ENCODE measurements at places on chromosomes 2 and 18.

- DNase-seq = no peak
Observed at GRCh38 chr2:1656961-1657841, 87.1 kb downstream of the PXDN start.

- DNase-seq = no peak
Observed at GRCh38 chr2:198326431-198326830, 522.0 kb downstream of the PLCL1 start.

DNA sequence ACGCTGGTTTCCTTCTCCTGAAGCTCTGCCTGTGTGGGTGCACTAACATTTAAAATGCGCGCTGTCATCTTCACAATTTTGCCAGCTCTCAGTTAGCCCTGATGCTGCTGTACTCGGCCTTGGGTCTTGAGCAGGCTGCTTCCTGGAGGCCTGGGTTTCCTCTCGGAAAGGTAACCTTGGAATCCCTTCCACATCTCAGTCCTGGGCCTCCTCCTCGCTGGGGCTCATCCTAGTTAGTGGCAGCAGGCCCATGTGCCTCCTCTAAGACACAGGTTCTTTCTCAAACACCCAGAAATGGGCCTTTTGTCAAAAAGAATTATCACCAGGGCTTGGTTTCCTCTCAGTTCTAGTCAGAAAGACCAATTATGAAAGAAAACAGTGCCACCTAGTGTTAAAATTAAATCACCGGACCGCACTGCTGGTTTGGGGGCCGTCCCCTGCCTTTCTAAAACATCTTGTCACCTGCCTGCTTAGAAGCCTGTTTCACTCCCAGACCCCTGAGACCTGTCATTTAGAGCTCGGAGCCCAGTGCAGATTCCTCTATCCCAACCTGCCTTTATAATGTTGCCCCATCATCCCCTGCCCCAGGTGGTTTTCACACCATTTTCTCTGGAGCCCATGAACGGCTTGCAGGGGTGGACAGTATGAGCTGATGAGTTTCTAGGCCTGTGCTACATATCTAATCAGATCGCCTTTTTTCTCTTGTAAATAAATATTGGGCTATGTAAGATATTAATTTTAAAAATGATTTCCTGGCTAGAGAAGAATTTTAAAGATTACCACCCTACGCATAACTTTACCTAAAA is 42.4 kb downstream of the HK2 start:
- peak; percentile 23 for DNase-seq

- DNase-seq = no peak
Observed at GRCh38 chr2:144237108-144237507, 282.8 kb downstream of the ZEB2 start.

DNA sequence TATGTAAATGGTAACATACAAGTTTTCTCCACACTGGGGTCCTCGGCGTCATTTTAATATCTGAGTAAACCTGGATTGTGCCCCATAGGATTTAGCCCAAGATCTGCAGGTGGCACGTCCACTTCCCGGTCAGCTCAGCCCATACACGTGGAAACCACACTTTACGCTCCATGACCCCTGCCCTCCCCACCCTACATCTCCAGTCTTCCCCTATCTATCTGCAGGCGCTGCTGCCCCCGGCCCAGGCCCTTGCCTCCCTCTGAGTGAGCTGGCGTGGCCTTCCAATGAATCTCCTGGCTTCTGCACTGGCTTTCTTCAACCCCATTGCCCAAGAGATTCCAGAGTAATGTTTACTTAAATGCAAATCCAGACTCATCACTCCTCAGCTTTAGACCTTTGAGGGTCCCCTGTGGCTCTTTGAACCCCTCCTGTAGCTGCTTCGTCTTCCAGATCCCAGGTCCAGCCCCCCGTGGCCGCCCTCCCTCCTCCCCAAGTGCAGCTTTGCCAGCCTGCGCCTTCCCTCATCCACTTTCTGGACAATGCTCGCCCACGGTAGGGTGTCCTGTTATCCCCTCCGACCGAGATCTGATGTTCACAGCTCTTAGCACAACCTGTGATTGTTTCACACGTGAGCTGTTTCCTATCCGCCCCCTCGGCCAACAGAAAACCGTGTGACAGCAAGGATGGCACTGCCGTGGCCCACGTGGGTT is 421.4 kb upstream of the SALL3 start:
- DNase-seq = no peak

DNA sequence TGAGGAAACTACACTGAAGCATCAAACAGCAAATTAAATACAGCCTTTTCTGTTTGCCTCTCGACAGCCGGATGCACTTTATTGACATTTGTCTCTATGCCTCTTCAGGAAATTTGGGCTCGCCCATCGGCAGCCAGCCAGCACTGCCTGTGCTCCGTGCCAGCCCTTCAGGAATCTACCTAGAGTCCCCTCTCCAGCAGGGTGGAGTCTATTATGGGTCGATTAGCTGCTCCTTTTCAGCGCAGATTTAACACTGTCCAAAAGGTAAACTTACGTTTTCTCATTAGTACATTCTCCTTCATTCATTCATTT is 91.5 kb downstream of the MYCN start:
- DNase-seq = no peak

- DNase-seq = no peak
Observed at GRCh38 chr2:96574364-96574763, 37.8 kb downstream of the ARID5A start.

DNA sequence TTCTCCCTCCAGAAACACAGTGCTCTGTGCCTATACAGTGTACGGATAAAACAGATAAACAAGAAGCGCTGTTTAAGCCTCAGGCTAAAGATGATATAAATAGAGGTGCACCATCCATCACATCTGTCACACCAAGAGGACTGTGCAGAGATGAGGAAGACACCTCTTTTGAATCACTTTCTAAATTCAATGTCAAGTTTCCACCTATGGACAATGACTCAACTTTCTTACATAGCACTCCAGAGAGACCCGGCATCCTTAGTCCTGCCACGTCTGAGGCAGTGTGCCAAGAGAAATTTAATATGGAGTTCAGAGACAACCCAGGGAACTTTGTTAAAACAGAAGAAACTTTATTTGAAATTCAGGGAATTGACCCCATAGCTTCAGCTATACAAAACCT is 70.7 kb downstream of the TANK start:
- no peak for DNase-seq

GRCh38 chr2:28606986-28607441 is 111.2 kb downstream of the PLB1 start:
- no peak for DNase-seq

DNA sequence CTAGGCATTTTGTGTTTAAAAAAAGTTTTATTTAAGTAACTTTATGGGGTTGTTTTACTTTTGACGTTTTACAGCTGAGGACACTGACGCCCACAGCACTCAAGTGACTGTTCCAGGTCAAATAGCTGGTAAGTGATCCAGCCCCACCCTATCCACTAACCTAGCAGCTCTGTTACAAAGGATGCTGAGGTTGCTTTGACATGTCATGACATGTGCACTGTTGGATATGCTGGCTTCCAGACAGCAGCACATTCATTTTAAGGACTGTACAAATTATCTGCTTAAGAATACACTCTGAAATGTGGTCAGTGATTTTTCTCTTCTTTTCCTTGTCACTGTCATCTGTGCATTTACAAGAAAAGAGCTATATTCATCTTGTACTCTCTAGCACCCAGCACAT is 417.5 kb downstream of the ZEB2 start:
- no peak for DNase-seq

DNA sequence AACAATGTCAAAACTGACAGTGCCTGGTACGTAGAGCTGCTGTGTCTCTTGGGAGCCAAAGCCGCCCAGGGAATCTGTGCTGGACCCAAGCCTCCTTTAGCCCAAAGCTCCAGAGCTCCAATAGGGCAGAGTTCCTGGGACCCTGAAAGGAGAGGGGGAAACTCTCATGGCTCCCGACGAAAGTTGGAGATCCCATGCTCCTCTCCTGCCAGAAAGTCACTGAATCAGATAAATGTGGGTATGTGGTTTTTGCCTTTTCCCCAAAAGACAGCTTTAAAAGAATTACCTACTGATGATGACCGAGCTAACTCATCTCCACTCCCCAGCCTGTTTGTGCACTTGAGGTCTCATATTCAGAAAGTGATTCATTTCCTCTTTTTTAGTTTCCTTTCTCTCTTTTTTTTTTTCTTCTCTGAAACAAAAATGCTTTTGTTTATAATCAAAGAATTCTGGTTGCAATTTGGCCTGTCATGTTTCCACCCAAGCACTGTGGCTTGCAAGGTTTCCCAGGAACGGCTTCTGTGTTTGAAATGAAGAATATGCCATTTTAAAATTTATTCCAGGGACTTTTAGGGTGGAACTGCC is 14.1 kb upstream of the PMAIP1 start:
- no peak for DNase-seq

DNA sequence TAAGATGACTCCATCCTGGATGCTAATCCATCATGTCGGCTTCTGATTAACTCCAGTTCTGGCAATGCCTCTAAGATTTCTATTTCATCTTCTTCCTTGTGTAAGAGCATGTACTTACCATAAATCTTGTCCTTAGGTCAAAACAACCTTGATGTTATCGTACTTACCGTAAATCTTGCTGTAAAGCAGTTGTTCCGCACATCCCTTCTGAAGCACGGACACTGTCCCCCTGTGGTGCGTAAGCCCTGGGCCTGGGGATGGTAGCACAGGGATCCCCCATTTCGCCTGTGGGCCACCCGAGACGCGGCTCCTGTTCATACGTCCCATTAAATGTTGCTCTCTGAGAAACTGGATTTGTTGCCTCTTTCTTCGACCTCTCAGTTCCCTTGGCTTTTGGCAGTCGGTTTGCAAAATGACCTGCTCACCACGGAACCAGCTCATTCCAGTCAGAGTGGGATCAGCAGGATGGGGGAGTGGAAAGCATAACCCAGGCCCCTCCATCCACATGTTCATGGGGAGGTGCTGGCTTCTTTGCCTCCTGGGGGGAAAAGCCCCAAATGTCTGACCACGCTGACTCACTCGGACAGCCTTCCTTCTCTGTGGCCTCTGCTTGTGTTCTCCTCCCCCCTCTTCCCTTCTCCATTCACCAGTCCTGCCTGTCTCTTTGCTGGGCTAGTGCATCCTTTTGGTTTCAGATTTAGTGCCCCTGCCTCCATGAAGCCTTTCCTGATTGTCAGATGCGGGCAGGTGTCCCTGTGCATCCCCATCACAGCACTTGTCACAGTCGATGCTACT is 49.9 kb downstream of the RAB31 start:
- DNase-seq = no peak

GRCh38 chr2:230688490-230688889 is 24.2 kb upstream of the CAB39 start:
- no peak for DNase-seq

DNA sequence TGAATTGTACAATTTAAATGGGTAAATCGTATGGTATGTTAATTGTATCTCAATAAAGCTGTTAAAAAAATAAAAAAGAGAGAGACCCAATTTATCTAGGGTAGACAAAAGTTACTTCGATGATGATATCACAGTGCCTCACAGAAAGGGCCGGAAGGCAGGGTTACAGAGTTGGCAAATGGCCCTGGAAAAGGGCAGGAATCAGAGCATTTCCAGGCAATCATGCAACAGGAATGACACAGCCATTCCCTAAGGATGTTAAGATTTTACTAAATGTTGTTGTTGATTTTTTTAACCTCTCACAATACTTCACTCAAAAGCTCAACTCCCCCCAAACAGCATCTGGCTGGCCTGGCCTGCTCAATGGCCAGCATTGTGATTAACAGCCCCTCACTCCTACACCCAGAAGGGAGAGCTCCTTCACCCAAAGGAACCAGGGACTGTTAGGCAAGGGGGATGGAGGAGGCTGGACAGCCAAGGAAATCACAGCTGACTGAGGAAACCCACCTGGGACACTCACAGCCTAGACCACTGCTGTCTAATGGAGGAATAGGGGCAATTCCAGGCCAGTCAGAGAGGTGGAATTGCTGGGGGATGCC is 7.7 kb upstream of the SP100 start:
- no peak for DNase-seq

- DNase-seq = peak; percentile 81
Observed at GRCh38 chr2:230905448-230906421, 19.3 kb downstream of the GPR55 start.

GRCh38 chr2:219059375-219059724 is 1.4 kb downstream of the IHH start:
- no peak for DNase-seq

DNA sequence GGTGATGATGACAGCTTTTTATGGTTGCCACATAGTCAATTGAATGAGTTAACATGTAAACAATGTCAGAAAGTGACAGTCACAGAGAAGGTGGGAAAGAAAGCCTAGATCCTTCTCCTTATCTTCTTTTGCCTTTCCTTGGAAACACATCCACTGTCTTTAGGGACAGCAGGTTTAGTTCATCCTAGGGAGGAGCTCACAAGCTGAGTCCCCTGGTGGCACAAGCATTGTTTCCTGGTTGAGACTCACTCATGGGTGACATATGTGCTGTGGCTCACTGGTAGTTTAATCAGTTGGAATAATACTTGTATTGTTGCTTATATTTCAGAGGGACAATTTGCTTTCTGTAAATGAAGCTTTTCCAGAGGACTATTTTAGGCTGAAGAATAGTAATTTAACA is 598.5 kb downstream of the CNTNAP5 start:
- DNase-seq = no peak

- no peak for DNase-seq
Observed at GRCh38 chr2:136051001-136051724, 65.7 kb upstream of the DARS1 start.

GRCh38 chr2:71615767-71616730 is 162.7 kb downstream of the DYSF start:
- no peak for DNase-seq

DNA sequence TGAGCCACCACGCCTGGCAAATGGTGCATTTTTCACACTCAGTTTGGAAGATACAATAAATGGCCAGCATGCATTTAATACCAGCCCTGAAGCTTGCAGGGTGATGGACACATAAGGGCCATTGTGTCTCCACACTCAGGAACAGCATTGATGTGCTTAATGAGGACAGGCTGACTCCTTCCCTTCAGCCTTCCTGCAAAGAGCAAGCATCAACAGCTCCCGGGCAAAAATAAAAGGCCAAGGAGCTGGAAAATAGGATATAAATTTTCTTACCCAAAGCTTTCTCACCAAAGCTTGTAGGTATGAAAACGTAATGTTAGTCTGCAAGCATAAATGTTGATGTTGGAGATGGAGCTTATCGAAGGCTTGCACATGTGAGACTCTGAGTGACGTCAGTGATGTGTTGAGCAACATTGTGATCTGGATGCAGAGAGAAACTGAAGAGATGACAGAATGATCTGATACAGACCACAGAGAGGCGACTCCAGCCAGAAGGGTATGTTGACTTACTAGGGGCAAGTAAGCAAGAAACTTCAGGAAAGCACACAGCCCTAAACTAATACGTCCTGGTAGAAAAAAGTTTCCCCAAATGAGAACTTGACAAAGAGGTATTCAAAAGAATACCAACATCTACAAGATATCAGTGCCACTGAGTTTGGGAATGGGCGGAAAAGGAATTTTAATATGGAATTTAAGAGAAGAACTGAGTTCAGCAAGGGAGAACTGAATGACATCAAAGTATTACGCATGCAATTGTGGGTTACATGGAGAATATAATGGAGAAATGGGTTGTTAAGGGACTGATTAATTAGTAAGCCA is 256.5 kb downstream of the TGIF1 start:
- DNase-seq = no peak

DNA sequence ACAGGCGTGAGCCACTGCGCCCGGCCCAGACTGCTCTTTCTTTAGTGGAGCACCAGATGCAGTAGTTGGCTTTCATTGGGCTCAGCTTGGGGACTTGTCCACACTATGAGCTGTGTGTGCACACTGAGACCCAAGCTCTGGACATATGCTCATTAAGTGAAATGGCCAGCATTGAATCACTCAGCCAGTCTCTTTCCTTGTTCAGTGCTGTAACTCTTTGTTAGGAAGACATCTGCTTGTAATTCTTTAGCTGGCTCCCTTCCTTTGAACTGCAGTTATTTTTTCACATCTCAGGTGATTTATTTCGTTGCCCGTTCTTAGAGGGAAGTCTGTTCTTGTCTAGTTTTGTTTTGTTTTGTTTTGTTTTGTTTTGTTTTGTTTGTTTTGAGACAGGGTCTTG is 70.5 kb downstream of the CAB39 start:
- DNase-seq = no peak

Measured in stimulated activated CD4-positive, alpha-beta T cell treated with anti-CD3 and anti-CD28 coated beads, Interleukin-12 subunit alpha, Interleukin-12 subunit beta, amount 100 ng/mL, for 4 hours (primary cell).